Left renal cortex interstitium (tissue), 4 donors: ENCODE measurements at places on chromosomes 16 and 17. TPM values are rescaled to one million over a fixed set of nuclear protein-coding genes. Genes with fewer than 3 reads are reported as not detected.

GRCh38 chr17:76237859-76238313, 2.4 kb downstream of the RNF157 start:
- DNase-seq = no peak

Gene QRICH2
- polyA plus RNA-seq = 4.3 TPM

GRCh38 chr16:57617604-57618111, 10.8 kb upstream of the ADGRG1 start:
- DNase-seq = no peak

Gene MYO15B
- polyA plus RNA-seq = 108 TPM

GRCh38 chr17:61351745-61352407, 47.8 kb upstream of the TBX2 start:
- no peak for DNase-seq

- no peak for DNase-seq
These were observed 139.3 kb downstream of the CDH11 start for GRCh38 chr16:64982581-64982980.

DNA sequence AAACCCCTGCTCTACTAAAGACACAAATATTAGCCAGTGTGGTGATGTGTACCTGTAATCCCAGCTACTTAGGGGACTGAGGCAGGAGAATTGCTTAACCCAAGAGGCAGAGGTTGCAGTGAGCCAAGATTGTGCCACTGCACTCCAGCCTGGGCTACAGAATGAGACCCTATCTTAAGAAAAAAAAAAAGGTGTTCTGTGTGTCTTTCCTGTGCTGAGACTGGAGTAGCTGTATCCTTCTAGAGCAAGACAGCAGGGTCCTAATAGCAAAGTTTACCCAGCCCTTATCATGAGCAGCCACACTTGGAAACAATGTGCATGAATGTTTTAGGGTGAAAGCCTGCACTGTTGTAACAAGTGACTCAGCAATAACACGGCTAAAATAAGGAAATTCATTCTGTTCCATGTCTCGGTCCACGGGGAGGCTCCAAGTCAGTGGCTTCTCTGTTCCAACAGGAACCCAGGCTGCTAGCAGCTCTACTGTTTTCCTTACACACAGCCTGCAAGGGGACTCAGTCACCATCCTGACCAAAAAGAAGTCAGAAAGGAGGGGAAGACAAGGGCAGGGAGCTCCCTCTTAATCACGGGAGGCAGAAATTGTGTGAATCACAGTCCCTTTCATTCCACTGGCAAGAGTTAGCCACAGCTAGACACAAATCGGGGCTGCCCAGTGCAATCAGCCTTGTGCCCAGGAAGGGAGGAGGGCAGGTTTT, 7.1 kb upstream of the SLC5A11 start:
- DNase-seq = no peak

- DNase-seq = no peak
These were observed 6.7 kb upstream of the LPO start for GRCh38 chr17:58231641-58232040.

DNA sequence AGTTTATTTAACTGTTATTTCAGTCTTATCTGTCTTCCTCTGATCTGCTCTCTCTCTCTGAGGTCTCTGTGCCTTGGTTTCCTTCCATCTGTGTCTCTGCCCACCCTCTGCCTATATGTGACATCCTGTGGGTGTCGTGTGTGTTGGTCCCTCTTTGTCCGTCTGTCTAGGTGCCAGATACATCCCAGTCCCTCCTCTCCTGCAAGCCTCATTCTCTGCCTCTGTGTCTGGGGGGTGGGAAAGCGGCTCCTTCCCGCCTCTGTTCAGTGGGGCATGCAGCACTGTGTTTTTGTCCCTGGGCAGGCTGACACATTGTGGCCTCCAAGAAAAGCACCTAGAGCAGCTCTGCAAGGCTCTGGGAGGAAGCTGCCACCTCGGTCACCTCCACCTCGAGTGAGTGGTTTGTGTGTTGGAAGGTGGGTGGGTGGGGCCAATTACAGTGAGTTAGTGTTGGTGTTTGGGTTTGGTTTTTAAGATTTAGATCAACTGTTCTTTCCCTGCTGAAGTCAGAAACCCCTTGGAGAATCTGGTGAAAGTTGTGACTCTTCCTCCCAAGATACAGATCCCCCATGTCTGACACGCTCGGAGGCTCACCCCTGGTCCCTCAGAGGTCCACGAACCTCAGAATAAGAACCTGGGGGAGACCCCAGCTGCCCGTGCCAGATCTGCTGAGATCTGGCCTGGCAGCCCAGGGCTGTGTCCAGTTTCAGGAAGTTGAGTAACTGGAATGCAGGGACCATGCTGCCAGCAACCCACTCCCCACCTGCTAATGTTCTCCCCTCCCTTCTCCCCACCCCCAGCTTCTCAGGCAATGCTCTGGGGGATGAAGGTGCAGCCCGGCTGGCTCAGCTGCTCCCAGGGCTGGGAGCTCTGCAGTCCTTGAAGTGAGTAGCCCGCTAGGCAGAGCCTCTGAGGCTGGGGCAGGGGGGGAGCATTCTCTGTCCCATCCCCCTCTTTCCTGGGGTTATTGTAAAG, 50.9 kb upstream of the CPNE2 start:
- DNase-seq = no peak

- DNase-seq = no peak
These were observed 616.2 kb downstream of the MAF start for GRCh38 chr16:78984324-78984723.

- DNase-seq = no peak
These were observed 13.9 kb downstream of the RECQL5 start for GRCh38 chr17:75652934-75653549.

Gene TNFSF12
- polyA plus RNA-seq = 24.4 TPM

Gene PRDM7
- polyA plus RNA-seq = 1.2 TPM

DNA sequence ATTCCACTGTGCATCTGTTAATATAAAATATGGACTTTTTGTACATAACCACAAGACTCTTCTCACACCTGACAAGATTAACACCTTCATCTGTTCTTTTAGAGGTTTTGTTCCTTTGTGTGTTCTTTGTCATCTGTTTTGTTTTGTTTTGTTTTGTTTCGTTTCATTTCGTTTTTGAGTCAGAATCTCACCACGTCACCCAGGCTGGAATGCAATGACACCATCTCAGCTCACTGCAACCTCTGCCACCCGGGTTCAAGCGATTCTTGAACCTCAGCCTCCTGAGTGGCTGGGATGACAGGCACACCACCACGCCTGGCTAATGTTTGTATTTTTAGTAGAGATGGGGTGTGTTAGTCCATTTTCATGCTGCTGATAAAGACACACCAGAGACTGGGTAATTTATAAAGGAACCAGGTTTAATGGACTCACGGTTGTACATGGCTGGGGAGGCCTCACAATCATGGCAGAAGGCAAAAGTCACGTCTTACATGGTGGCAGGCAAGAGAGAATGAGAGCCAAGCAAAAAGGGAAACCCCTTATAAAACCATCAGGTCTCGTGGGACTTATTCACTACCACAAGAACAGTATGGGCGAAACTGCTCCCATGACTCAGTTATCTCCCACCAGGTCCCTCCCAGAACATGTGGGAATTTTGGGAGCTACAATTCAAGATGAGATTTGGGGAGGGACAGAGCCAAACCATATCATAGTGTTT, 22.3 kb downstream of the C16orf90 start:
- no peak for DNase-seq

- no peak for DNase-seq
These were observed 885 bp upstream of the VASN start for GRCh38 chr16:4370570-4371356.

GRCh38 chr17:80588702-80589383, 44.2 kb downstream of the RPTOR start:
- DNase-seq = no peak

GRCh38 chr16:1749152-1750117, 21.9 kb downstream of the NME3 start:
- no peak for DNase-seq

DNA sequence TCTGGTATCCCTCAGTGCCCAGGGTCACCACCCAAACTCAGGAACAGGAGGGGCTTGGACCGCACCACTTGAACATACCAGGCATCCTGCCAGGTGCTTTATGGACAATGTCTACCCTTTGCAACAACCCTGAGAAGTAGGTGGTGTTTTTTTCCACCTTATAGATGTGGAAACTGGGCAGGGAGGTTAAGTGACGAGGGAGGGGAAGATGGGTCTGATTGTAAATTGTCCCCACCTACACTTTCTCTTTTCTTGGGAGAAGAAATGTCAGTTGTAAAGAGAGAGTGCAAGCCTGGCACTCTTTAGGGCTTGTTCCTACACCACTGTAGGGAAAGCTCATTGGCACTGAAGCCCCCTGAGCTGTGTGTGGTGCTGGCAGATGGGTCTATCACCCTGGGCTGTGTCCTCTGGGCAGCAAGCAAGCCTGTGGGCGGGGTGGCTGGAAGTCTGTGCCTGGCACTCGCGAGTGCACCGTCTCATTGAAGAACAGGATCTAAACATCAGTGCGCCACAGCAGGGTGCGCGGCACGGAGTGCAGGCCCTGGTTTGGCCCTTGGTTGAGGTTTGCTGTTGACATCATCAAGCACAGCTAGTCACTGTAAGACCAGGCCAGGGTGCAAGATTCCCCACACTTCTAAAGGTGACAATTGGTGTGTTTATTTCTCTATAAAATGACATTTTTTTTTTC, 15.1 kb downstream of the NOD2 start:
- DNase-seq = no peak

DNA sequence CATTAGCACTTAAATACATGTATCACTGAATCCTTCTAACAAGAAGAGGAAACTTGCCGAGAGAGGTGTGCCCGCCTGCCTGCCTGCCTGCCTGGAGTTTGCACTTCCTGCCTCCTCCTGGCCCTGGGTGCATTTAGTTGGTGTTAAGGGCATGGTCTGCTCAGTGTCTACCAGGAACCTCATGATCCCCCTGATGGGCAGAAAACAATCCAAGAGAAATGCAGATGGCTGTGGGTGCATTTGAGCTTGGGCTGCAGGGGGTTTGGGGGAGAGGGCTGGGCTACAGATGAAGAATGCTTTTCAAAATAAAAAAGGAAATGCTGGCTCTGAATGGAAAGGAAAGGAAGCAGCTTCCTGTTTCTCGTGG, 10.1 kb downstream of the KSR1 start:
- no peak for DNase-seq

Gene PDE6G
- 13.5 TPM for polyA plus RNA-seq

GRCh38 chr17:51079049-51079448, 41.6 kb downstream of the SPAG9 start:
- DNase-seq = no peak

GRCh38 chr17:38554430-38555350, 51.1 kb downstream of the SRCIN1 start:
- DNase-seq = no peak

DNA sequence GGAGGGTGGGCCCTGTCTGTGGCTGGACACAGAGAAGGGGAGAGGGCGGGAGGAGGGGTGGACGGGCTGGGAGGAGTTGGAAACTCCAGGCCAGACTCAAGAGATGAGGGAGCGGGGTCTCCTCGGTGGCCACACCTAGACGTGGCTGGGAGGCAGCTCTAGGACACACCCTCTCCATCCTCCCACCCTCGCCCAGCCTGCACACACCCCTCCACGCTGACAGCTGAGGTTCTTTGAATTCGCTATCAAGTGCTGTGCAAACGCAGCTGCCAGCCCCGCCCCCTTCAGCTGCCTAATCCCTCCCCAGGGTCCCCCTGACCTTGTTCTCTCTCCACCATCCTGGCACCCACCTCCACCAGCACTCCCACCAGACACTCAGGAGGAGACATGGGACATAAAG, 48.7 kb downstream of the DNAH17 start:
- DNase-seq = no peak

DNA sequence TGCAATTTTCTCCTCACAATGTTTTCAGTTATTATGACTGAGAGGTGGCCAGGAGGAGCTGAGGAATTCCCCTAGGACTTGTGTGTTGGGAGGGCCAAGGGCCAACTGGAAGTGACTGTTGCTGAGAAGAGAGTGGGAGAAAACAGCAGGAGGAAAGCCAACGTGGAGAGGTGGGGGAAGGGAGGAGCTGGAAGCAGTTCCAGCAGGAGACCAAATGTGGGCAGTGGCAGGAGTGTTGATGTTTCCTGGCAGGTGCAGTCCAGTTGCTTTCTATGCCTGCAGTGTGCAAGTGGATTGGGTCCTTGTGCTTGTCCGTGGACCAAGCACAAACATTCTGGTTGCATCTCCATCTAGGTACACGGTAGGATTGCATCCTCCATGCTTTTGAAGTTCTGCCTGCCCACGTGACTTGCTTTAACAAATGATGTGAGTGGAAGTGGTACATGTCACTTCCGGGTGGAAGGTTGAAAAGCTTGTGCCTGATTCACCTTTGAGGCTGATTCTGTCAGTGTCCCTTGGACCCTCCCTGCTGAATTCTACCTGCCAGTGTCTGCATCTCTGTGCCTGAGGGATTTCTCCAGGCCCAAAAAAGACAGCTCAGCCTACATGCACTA, 54.7 kb upstream of the CRHR1 start:
- DNase-seq = no peak

DNA sequence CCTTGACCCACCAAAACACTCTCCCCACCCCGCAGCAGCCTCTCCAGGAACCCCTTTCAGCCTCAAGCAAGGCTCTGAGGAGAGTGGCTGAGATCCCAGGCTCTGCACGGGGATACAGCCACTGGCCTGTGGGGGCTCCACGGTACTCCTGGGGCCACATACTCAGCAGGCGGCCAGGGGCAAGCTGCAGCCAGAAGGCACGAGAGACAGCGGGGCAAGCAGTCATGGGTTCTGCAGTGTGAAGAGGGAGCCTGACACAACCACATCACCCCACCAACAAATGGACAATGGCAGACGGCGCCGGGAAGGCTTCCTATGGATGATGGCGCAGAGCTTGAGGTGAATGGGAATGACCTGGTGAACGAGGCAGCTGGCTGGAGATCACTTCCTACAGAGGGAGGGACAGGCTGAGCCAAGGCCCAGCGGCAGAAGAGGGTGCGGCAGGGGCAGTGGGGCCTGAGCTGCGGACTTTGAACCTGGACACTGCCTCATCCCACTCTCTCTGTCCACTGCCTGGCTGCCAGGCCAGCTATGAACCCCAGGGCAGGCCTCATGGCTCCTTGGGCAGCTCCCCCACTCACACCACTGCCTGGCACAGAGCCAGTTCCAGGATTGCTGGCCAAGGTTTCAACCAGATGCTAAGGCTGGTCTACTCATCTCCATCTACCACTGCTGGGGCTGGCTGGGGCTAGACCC, 10.8 kb upstream of the BCAR1 start:
- no peak for DNase-seq

Gene TOX3
- 33.2 TPM for polyA plus RNA-seq

DNA sequence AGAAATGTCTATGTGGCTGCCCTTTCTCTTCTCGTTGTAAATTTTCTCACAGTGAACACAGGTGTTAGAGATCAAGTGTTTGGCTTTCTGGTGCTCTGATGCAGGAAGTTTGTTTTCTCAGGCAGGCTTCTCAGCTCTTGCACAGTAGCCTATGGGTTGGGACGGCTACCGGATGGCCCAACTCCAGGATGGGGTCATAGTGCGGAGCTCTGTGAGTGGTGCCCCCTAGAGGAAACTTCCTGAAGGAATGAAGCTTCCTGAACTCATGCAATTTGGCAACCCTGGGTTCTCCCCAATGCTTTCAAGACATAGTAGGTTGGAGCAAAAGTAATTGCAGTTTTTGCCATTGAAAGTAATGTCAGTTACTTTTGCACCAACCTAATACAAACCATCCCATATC, 407.5 kb upstream of the HSBP1 start:
- DNase-seq = no peak

- no peak for DNase-seq
These were observed 42.0 kb upstream of the ACSF3 start for GRCh38 chr16:89051521-89052166.

Gene LPO
- polyA plus RNA-seq = 0.19 TPM

- no peak for DNase-seq
These were observed 33.5 kb downstream of the PPM1E start for GRCh38 chr17:58789160-58789559.

Gene PIPOX
- 12.6 TPM for polyA plus RNA-seq

- DNase-seq = no peak
These were observed 11.6 kb downstream of the STH start for GRCh38 chr17:46010597-46011186.
